ENCODE measurements at places on chromosomes 5 and 9.

- peaks cover 9% of the 10 kb centered on the region for H3K4me1 ChIP-seq
- no peak for DNase-seq
- peaks cover 3% of the 10 kb centered on the region for H3K27me3 ChIP-seq
- H3K27ac ChIP-seq, result no peak overlapping the region
- H3K4me3 ChIP-seq, result no peak overlapping the region
- peaks cover 22% of the 10 kb centered on the region for H3K36me3 ChIP-seq
These were observed 248.6 kb downstream of the IRX1 start for GRCh38 chr5:3844266-3844665.

GRCh38 chr9:133429641-133430161 lies 7.5 kb downstream of the ADAMTS13 start:
- peaks cover 20% of the 10 kb centered on the region for H3K27me3 ChIP-seq
- H3K4me1 ChIP-seq, result peaks cover 3% of the 10 kb centered on the region
- no peak overlapping the region for H3K27ac ChIP-seq

- H3K4me1 ChIP-seq, result no peaks in the 10 kb centered on the region
- H3K4me3 ChIP-seq, result no peak overlapping the region
- peaks cover 16% of the 10 kb centered on the region for H3K36me3 ChIP-seq
- no peaks in the 10 kb centered on the region for H3K27me3 ChIP-seq
These were observed 25.6 kb downstream of the CEP78 start for GRCh38 chr9:78261403-78262001.

DNA sequence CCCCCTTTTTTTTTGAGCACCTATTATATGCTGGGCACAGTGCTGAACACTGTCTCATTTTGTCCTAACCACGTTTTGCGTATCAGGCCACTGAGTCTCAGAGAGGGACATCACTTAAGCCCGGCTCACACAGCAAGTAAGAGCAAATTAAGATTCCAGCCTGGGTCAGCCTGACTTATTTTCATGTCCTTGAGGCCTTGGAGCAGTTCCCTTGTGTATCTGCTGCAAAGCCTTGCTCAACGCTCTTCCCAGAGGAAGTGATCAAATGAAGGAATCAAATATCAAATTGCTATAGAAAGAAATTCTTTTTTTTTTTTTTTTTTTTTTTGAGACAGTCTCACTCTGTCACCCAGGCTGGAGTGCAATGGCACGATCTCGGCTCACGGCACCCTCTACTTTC lies 30.7 kb downstream of the ERGIC1 start:
- H3K27ac ChIP-seq, result no peak overlapping the region
- no peaks in the 10 kb centered on the region for H3K27me3 ChIP-seq
- H3K4me1 ChIP-seq, result peaks cover 65% of the 10 kb centered on the region
- no peak for DNase-seq
- H3K4me3 ChIP-seq, result no peak overlapping the region

DNA sequence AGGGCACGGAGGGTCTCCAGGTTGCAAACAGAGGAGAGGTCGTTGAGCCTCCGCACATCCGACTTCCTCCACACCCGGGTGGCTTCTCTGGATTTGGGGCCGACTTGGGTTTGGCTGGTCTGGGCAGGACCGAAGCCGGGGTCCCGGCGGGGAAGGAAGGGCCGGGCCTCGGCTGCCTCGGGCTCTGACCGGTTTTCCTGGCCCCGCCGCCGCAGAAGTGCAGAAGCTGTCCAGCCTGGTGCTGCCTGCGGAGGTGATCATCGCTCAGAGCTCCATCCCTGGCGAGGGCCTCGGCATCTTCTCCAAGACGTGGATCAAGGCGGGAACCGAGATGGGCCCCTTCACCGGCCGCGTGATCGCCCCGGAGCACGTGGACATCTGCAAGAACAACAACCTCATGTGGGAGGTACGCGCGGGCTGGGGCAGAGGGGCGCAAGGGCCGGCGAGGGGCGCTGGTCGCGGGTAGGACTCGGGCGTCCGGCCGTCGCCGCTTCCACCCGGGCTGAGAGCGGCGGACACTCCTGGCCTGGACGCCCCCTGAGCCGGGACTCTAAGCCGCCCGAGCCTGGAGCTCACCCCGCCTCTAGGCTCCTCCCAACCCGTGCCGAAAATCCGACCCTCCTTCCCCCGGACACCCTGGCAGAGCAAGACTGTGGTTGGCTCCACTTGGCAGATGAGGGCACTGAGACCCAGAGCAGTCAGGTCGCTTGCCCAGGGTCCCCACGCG lies 2.2 kb downstream of the PRDM12 start:
- H3K4me1 ChIP-seq, result peaks cover 25% of the 10 kb centered on the region
- peak; percentile 35 for DNase-seq
- H3K4me3 ChIP-seq, result peak overlapping the region; percentile 65
- no peak overlapping the region for H3K27ac ChIP-seq

- H3K27me3 ChIP-seq, result no peaks in the 10 kb centered on the region
- no peak overlapping the region for H3K27ac ChIP-seq
- DNase-seq, result peak; percentile 21
- H3K4me1 ChIP-seq, result peaks cover 59% of the 10 kb centered on the region
- H3K36me3 ChIP-seq, result no peaks in the 10 kb centered on the region
- H3K4me3 ChIP-seq, result no peak overlapping the region
These were observed 12.0 kb downstream of the ENHO start for GRCh38 chr9:34510497-34511468.

DNA sequence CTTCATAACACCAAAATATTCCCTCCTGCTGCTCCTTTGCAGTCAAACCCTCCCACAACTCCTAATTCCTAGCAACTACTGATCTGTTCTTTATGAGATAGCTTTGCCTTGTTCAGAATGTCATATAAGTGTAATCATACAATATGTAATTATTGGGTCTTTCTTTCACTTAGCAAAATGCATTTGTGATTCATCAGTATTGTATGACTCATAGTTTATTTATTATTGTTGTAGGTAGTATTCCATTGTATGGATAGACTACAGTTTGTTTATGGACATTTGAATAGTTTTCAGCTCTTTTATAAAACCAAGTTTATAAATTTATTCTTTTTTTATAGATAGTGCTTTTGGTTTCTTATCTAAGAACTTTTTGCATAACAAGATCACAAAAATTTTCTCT lies 468.2 kb upstream of the KIF2A start:
- no peak for DNase-seq
- no peak overlapping the region for H3K27ac ChIP-seq
- no peak overlapping the region for H3K4me3 ChIP-seq
- no peaks in the 10 kb centered on the region for H3K36me3 ChIP-seq

DNA sequence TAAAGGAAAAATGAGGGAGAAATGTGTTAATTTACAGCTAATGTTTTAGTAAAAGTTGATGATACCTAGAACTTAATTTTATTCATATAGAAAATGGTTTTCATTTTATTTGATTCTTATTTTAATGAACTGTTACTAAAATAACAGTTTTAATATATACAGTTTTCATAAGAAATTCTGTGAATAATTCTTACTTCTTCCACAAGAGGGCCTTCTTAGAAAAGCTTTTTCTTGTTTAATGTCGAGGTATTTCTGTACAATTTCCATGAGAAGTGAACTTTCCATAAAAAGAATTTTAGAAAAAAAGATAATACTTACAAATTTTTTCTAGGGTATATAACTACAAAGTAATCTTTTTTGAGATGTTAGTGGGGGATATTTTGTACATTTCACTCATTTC lies 73.9 kb downstream of the KLF9 start:
- DNase-seq, result no peak
- no peak overlapping the region for H3K4me3 ChIP-seq
- H3K36me3 ChIP-seq, result peaks cover 25% of the 10 kb centered on the region
- no peaks in the 10 kb centered on the region for H3K27me3 ChIP-seq
- 0 out of 2 replicates have a peak, but pooled peaks cover 3% of the 10 kb centered on the region for H3K4me1 ChIP-seq

DNA sequence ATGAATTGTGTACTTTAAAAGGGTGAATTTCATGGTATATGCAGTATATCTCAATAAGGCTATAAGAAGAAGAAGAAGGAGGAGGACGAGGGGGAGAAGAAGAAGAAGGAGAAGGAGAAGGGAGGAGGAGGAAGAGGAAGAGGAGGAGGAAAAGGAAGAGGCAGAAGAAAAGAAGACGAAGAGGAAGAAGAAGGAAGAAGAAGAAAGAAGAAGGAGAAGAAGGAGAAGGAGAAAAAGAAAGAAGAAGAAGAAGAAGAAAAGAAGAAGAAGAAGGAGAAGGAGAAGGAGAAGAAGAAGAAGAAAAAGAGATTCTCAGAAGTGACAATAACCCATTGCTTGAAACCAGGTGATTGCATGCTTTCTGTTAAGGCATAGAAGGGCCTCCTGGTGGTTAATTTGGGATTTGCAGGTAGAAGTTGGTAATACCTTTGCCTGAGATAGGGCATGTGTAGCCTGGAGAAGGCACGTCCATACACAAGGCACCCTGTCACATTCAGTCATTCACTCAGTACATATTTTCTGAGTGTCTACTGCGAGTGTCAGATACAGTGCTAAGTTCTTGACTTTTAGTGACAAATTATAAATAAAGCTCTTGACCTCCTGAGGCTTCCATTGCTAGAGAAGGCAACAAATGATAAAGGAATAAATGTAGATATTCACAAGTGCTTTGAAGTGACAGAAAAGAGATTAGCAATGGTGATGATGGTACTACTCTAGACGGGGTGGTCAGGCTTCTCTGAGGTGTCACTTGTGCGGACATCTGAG lies 231.3 kb downstream of the NPR3 start:
- DNase-seq, result peak; percentile 29
- H3K27me3 ChIP-seq, result no peaks in the 10 kb centered on the region
- no peak overlapping the region for H3K4me3 ChIP-seq
- H3K36me3 ChIP-seq, result no peaks in the 10 kb centered on the region
- no peak overlapping the region for H3K27ac ChIP-seq

All from WTC11 (cell line).